WERI-Rb-1 (cell line): ENCODE measurements at places on chromosomes 6 and 20.
A peak's percentile ranks its signal among the peaks of the same experiment; 100 is the strongest.

GRCh38 chr6:101683884-101684283 lies 290.4 kb downstream of the GRIK2 start:
- DNase-seq = no peak

GRCh38 chr6:1832844-1833787 lies 223.4 kb downstream of the FOXC1 start:
- DNase-seq = no peak

DNA sequence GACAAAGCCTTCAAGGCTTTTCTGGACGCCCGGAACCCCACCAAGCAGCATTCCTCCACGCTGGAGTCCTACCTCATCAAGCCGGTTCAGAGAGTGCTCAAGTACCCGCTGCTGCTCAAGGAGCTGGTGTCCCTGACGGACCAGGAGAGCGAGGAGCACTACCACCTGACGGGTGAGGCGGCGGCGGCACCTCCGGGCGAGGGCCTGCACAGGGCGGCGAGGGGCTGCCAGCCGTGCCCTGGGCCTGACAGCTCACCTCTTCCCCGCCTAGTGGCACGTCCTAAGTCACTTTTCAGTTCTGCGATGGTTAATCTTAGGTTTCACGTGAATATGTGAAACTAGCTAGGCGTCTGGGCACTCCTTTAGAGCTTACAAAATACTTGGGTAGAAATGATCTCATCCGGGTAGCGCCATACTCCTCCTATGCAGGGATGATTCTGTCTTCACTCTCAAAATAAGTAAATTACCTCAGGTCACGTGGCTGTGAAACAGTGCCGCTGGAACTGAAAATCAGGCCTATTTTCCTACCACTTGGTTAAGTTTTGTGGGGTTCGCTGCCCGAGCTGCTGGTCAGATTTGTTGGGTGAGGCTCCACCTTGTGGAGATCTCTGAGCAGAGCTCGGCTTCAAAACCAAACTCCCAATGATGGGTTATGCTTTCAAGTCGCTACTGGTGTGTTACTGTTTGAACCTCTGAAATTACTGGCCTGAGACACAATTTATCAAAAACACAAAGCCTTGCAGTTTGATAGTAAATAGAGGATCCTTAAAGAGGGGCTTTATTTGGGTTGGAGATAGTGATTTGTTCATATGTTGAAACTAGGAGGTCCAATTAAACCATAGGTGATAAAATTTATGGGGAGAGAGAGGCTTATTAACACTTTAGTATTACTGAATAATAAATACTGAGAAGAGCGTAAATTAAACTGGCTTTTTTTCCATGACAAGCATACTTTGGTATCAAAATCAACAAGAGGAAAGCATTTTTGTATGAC lies 15.5 kb upstream of the CLDN20 start:
- no peak for DNase-seq

DNA sequence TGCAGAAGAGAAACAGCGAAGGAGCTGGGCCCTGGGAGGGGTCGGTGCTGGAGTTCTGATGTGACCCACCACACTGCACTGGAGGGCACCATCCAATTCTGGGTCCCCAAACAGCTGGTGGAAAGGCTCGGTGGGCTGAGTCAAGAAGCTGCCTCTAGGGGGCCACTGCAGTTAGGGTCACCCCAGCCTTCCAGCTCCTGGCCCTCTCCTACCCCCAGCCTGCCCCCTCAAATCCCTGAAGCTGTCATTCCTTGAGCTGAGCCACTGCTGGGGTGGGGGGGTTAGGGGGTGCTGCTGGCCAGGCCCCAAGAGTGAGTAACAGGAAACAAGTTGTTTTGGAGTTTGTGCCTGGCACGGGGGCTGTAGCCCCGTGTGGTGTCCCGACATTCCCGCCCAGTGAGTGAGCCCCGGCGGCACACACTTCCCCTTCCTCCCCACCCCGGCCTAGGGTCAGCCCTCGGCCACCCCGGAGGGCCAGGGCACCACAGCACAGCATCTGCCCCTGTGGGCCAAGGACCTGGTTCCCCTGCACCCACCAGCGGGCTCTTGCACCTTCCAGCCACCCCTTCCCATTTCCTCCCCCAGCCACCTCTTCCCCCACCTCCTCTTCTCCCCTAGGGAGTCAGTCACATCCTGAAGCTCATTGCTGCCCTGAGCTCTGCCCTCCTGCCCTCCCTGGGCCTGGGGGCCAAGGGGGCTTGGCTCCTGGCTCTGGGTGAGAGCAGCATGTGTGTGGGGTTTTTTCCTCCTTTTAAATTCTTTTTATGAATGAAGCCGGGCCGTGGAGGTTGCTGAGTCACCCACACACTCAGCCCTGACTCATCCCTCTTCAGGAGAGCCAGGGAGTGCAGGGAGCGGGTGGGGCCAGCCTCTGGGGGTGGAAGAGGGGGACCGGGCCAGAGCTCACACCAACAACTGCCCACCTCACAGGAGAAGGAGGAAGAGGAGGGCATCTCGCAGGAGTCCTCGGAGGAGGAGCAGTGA lies 4.6 kb downstream of the SMIM29 start:
- peak; percentile 48 for DNase-seq

- DNase-seq = peak; percentile 69
Observed at GRCh38 chr6:56685102-56685733, 42.5 kb upstream of the DST start.
